ENCODE measurements at places on chromosomes 3 and 15. TPM values are rescaled to one million over a fixed set of nuclear protein-coding genes. Genes with fewer than 3 reads are reported as not detected.

- no peak for DNase-seq
These were observed 44.1 kb upstream of the VILL start for GRCh38 chr3:37946531-37946889.

MCF2L2 gene
- 0.07 TPM for total RNA-seq

GRCh38 chr15:52076889-52077781, 35.4 kb downstream of the BCL2L10 start:
- DNase-seq = no peak

TMEM212 gene
- not detected for total RNA-seq

GRCh38 chr3:186166036-186166435, 57.1 kb upstream of the ETV5 start:
- no peak for DNase-seq

DNA sequence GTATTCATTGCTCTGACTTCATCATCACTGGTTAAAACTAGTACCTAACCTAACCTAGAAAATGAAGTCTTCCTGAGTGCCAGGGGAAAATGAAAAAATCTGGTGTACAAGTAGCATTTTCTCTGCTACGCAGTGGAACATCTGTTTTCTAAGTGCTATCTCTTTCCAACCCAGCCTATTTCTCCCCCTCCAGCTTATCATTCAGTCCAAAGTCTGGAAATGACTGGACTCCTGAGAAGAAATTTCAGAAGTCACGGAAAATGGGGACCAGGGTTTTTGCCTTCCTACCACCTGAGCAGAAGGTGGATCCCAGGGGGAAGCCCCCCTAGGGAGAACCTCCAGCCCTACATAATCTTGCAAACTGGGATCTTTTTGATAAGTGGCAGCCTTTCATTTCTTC, 9.6 kb upstream of the GLCE start:
- DNase-seq = no peak

GRCh38 chr3:136512381-136512780, 239.8 kb downstream of the STAG1 start:
- DNase-seq = no peak

TRIM69 gene
- 16.9 TPM for total RNA-seq

- DNase-seq = no peak
These were observed 81.3 kb upstream of the RNF7 start for GRCh38 chr3:141656771-141657170.

DNA sequence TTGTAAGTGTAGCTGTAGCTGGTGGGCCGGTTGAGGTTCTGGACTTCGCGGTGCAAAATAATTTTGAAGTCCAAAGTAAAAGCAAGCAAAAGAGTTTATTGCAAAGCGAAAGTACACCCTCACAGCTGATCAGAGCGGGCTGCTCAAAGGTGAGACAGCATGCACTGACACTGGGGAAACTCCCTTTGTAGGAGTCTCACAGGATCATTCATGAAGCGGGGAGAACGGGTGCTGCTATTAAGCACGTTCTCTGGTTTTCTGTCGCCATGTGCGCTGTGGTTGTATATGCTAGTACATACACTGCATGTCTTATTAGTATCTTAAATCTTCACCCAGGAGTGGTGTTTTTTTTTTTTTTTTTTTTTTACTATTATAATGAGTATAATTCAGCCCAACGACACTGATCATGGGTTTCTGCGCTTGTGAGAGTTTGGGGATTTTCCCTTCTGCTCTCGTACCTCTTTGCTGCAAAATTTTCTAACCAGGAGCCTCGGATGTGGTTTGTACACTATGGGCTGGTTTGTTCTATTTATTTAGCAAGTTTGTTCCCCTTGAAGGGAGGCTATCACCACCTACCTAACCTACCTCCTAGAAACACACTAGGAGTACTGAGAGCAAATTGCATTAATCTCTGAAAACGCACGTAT, 1.4 kb upstream of the AP4E1 start:
- peak; percentile 66 for DNase-seq

GRCh38 chr15:39432912-39433348, 147.9 kb upstream of the THBS1 start:
- DNase-seq = no peak

- DNase-seq = no peak
These were observed 485.8 kb downstream of the GABRG3 start for GRCh38 chr15:27456807-27457206.

RLBP1 gene
- not detected for total RNA-seq

DNA sequence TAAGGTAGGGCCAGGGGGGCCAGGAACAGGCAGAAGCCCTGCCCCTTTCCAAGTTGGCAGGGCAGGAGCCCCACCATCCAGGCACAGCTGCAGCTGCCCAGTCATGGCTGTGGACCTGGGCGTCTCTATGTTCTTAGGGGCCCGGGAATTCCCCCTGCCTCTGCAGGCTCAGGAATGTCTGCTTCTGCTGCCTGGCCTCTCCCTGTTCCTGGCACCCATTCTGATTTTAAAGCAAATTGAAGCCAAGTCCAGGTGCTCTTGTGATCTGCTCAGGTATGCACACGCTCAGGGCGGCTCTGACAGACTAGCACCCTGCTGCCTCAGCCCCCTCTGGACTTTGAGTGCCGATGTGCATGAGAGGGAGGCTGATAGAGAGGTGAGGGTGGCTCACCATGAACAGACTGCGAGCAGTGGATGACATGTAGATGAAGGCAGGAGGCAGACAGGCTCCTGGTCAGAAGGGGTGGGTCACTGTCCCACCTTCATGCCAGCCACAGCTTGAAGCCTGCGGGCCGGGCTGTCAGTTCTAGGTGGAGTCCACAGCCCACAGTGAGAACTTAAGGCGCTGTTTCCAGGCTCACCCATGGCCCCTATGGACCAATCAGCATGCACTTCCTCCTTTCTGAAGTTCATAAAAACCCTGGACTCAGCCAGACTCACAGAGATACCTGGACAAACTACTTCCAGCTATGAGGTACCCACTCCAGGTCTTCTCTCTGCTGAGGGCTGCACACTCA, 747.8 kb upstream of the GBE1 start:
- no peak for DNase-seq

FAM174B gene
- 2.0 TPM for total RNA-seq
